Midbrain (tissue), 1 donor: ENCODE measurements at places on chromosomes 16 and 17.

DNA sequence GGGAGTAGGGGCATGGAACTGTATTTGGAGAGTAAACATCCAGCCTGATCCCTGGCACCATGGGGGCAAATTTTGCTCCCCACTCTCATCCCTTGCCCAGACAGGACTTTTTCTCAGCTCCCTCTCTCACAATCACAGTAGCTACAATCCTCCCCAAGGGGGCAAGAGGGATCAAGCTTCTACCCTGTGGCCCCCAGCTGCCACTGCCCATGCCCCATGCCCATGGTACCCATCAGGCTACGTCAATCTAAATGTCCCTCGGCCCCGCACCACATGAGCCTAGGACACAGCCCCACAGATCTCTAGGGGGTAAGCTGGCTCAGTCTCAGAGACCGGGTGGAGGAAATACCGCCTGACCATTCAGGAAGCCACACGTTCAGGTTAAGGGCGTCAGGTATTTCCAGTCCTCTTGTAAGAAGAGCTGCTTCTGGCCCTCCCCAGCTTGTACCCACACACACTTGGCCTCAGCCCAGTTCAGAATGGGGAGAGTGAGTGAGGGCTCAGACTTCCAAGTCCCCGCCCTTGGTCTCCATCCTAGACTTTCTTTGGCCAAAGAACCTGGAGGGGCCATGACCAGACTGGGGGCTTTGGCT lies 1.8 kb downstream of the CACNB1 start:
- peak; percentile 31 for DNase-seq

DNA sequence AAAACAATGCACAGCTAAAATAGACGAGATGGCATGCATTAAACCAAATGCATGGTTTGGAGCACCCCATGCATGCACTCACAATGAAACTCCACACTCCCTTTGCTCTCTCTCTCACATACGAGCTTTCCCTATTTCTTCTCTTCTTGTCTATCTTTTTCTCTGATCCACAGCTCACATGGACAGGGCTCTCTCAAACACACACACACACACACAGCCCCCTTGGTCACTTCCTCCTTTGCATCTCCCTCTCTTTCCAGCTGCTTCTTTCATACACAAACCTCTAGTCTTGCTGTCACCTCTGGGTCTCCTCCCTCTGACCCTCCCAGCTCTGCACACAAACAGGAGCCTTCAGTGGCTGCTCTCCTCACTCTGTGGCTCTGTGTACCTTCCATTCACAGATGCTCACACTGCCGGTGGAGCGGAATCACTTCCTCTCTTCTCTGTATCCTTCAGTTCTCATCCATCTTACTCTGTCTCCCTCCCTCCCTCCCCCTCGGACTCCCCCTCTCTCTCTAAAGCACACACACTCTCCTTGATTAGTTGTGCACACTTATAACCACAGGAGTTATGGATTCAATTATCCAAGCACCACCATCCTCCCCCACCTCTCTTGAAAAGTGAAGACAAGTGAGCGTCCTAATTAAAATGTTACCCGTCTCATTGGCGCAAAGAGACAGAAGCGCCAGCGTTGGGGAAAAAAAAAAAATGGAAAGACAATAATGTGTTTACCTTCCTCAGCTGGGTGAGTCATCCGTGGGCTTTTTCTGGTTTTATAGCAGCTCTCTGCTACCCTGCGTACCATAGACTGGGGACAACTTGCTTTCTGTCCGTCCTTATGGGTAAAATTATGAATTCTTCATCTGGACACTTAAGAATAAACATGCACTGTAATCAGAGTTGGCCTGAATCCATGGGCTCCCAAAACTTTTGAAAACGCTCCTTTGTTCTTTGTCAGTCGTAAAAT lies 90.8 kb downstream of the SHISA6 start:
- DNase-seq: no peak

DNA sequence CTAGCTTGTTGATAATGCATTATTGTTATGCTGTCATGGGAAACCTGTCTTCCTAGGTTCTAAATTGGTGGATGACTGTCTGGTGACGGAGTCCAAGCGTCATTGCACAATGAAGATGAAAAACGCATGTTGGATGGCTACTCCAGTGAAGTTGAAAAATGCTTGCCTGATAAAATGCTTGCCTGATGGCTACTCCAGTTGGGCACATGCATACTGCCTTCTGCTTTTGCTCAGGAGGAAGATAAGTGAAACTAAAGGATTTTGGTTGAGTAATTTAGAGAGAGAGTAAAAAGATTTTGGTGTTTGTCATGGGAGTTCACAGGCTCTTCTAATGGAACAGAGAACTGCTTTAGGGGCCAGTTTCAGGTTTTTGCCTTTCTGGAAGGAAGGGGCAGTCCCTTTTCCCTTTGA lies 118.6 kb downstream of the PRKCA start:
- DNase-seq: no peak

- DNase-seq: peak; percentile 99
Measured at GRCh38 chr16:25111403-25112166, at the start of gene LCMT1. TSS of gene LCMT1 (plus strand) at chr16:25111742. CDS start at chr16:25111884, 142 bp downstream.

DNA sequence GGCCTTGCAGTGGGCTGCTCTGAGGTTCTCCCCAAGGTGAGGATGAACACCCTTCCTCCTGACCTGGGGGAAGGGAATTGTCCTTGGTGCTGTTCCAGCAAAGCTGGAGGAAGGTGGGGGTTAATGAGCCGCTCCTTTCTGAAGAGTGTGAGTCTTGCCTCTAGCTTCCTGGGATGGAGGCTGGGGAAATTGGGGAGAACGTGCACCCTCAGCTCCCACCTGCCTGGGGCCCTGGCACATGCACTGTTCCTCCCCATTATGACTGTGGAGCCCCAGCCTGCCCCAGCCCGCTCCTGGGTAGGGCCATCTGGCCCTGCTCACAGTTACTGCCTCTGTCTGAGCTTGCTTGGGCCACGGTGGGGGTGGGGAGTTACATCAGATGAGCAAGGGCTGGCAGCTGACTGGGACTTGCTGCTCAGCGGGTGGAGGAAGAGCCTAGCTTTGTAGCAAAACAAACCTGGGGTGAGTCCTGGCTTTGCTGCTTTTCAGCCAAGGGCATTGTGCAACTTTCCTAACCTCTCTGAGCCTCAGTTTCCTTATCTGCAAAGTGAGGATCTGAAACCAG lies 11.1 kb downstream of the TNS4 start:
- DNase-seq: peak; percentile 64

GRCh38 chr17:50127697-50128361 lies 2.1 kb downstream of the SAMD14 start:
- DNase-seq: no peak

- no peak for DNase-seq
Measured at GRCh38 chr16:81995651-81996050, 15.6 kb downstream of the SDR42E1 start.

DNA sequence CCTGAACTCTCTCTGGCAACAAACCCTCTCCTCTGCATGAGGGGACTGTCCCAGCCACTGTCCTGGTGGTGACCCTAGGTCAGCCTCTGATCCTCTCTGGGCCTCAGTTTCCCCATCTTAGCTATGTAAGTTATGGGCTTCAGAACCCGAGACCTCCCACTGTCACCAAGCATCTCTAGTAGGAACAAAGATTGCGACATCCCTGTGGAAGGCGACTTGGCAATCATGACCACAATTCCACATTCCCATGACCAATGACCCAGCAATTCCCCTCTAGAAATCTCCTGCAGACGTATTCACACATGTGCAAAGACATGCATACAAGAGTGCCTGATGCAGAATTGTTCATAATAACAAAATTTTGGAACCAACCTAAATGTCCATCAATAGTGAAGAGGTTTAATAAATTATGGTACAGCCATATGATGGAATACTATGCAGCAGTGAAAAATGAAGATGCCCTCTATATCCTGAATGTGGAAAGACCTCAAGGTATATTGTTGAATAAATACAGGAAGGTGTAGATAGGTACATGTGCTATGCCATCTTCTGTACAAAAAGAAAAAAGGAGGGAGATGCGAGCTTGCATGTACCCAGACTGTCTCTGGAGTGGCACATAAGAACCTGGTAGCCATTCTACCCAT lies 21.2 kb downstream of the CNGB1 start:
- DNase-seq: no peak

GRCh38 chr17:28954886-28955285 lies 3.6 kb upstream of the PHF12 start:
- no peak for DNase-seq

DNA sequence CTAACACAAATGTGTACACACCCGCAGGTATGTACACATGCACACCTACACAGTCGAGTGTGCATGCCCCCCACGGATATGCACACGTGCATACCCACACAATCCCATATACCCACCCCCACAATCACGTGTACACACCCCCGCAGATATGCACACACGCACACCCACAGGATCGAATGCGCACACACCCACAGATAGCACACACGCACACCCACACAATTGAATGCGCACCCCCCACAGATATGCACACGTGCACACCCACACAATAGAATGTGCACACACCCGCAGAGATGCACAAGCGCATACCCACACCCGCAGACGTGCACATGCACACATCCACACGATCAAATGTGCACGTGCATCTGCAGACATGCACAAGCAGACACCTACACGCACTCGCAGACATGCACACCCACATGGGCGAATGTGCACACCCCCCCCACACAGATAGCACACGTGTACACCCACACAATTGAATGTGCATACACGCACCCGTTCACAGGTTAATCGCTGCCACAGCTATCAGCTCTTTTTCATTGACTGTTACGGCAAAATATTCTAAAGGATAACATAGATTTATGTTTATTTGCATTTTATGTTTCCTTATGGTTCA lies 10.8 kb downstream of the ZNF750 start:
- DNase-seq: no peak

DNA sequence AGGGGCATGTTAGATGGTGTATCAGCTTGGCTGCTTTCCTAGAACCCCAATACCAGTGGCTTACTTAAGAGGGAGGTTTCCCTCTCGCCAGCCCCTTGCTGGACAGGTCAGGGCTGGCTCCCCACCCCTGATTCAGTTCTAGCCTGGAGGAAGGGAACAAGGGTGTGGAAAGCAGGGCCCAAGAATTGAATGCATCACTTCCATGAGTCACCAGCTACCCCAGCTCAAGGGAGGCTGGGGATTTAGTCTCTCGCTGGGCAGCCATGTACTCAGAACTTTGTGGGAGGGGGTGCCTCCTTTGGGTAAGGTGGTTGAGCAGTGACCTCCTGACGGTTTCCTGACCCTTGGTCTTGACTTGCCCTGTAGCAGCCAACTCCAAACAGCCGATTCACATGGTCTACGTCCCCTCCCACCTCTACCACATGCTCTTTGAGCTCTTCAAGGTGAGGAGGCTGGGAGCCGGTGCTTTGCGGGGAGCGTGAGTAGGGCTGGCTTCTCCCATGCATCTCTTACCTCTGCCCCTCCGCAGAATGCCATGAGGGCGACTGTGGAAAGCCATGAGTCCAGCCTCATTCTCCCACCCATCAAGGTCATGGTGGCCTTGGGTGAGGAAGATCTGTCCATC lies 12.8 kb downstream of the PDK2 start:
- no peak for DNase-seq

DNA sequence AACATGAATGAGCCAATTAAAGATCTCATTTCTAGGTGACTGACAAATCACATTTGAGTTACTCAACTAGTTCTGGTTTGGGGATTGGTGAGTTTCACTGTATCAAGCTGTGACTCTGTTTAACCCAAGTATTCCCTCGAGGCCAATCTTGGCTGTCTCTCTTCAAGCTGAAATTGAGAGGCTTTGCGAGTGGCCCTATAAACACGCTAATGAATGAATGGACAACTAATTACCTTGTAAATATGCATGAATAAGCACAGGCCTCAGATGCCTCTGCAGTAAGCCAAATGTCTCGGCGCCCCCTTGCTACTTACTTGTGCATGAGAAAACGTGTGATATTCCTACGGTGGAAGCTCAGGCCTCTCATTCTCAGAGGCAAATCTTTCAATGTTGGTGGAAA lies 450.3 kb upstream of the PSMD7 start:
- DNase-seq: peak; percentile 30

DNA sequence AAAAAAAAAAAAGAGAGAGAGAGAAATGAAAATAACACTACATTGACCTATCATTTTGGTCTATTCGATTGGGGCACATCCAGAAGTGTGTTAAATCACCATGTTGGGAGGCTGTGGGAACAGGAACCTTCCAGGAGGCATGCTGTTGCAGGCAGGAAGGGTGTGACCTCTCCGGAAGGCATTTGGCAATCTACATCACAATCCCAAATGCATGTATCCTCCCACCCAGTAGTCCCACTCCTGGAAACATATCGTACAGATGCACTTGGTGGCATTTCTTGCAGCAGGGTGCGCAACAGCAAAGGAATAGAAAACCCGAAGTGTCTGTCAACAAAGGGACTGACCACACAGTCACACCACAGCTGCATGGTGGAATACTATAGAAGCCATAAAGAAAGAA lies 7.9 kb downstream of the PLLP start:
- no peak for DNase-seq

GRCh38 chr17:56765449-56765848 lies 68.3 kb downstream of the C17orf67 start:
- DNase-seq: no peak

DNA sequence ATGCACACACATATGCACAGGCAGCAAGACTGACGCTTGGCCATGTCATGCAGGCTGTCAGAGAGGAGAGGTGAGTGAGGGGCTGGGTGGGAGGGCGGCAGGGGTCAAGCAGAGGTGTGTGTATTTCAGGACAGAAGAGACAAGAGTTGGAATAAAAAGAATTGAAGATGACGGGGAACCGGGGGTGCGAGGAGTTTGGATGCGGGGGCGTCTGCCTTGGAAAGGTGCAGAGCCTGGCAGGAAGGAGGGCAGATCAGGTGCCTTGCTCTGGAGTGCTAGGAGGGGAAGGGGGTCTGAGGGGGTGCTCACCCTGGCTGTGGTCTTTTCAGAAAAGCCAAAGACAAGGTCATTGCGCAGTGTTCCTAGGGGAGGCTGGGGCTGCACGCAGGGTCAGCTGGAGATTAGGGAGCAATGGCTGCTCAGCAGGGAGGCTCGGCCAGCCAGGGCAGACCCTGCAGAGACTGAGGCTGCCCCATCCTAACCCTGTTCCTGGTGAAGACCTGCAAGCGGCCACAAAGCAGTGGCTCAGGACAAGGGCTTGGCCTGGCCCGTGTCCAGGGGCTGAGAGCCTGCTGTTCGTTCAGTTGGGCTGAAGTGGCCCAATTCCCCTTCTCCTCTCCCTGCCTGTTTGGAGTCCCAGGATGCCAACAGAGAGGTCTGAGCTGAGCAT lies 23.7 kb upstream of the CBX4 start:
- no peak for DNase-seq
